GM04503 (cell line): ENCODE measurements at places on chromosomes 11 and 22.

DNA sequence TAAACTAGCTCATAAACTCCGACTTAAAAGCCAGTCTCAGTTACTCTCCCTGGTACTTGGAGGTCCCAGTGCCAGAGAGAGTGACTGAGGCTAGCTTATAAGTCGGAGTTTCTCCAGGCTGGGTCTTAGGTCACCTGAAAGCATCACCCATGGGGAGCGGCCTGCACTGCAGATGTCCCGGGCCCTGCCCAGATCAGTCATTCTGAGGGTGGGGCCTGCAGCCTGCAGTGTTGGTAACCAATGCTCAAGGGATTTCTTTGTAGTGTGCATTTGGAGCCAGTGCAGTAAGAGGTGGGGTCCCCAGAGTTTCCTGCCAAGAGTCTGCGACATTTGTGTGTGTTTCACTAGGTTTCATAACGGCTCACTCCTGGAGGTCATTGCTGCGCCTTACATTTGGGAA lies 14.8 kb downstream of the TAB1 start:
- DNase-seq = no peak

- DNase-seq = peak; percentile 45
Observed at GRCh38 chr11:67288452-67289225, 464 bp upstream of the ANKRD13D start.

DNA sequence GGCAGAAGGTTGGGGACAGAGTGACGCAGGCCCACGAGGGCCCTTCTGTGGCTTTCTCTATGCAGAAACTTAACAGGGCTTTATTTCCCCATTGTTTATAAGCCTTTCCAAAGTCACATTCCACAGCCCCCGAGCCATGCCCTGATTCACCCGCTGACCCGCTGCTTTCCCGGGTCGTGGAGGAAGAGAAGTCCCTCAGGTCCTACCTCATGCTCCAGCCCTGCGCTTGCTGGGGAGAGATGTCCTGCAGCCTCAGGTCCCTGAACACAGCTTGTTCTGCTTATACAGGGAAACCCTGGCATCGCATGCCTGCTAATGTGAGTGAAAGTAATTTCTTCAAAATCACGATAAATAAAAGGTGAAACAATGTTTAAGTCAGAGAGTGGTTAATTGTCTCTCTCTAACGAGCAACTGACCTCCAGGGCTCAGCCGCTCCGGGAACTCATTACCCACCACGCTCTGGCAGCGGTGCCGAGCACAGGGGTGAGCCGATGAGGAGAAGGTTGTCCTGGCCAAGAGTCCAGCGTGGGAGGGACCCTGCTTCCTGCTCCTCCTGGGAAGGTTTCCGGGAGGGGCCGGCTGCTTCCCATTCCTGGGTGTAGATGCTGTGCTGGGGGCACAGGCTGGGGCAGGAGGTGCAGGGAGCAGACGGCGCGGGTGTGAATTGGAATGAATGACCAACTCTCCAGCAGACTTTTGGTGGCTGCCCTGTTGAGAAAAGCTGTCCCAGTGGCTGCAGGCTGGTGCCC lies 595.2 kb downstream of the BRD1 start:
- no peak for DNase-seq

GRCh38 chr22:38436629-38437395 lies 18.2 kb downstream of the KCNJ4 start:
- DNase-seq = no peak

DNA sequence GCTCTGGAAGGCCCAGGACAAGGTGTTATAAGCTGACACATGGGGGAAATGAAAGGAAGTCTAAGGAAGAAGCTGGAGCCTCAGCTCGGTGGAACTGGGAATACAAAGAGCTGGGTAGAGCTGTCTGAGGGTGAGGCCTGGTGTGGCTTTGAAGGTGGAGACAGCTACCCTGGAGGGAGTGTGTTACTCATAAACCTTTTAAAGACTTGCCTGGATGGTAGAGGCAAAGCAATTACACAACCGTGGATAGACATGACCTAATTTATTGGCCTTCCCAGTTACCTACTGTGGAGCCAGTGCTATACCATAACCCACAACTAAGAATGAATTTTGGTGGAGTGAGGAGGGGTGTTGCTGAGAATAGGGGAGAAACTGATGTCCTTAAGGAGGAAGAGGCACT lies 22.6 kb downstream of the EXPH5 start:
- no peak for DNase-seq

DNA sequence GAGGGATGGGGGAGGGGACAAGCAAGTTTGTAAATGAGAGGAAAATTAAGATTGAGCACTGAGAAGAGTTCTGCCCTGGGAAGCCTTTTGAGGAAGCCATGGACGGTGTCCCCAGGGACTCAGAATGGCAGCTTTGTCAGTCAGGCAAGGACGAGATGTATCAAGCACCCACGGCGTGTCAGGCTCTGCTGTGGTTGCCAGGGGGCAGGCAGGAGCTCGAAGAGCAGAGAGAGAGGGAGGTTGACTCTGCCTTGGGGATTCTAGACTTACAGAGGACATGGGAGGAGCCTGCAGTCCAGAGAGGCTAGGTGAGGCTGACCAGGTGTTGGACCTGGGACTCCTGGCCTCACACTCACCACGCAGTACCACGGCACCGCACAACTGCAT lies 29.1 kb upstream of the SYT7 start:
- no peak for DNase-seq

GRCh38 chr11:65558002-65558929 lies at the start of gene LTBP3:
Gene LTBP3 (minus strand): TSS chr11:65558359. CDS start chr11:65557959, 400 bp downstream.
- no peak for DNase-seq

DNA sequence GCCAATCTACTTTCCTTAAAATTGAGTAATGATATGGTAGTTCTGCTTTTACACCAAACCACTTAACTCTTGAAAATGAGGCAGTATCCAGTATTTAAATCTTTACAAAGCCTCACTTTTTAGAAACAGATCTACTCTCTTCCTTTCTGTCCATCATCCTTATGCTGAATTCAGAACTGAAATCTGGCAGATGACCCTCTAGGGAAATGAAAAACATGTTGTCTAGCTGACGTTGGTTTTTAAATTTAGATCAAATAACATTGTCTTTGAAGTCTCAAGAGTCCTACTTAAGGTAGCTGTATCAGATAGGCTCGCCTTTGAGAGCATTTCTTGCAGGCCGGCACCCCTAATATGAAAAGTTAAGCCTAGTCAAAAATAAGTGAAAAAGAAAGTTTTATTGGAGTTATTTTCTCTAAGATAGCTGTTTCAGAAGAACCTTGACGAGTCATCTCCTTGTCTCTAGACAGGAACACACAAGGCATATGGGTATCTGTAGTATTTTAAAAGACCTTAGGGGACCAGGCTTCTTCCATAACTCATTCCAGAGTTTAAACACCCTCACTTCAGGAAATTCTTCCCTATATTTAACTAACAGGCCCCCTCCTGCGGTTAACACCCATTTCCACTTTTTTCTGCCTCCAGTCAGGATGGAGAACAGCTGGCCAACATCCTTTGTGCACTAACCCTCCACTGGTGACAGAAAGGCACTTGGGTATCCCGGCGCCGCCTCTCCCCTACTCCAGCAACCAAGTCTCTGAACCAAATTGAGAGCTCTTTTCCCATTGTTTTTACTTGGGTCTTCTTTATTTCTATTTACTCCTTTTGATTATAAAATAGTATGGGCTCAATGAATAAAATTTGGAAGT lies 81.2 kb downstream of the WNT11 start:
- DNase-seq = no peak

- no peak for DNase-seq
Observed at GRCh38 chr11:77392842-77393241, 81.1 kb downstream of the PAK1 start.

GRCh38 chr11:48081151-48082010 lies 101.0 kb downstream of the PTPRJ start:
- DNase-seq = peak; percentile 64

- DNase-seq = peak; percentile 42
Observed at GRCh38 chr11:46120346-46121300, 631 bp downstream of the PHF21A start.

GRCh38 chr11:91421641-91422040 lies 803.0 kb upstream of the FAT3 start:
- DNase-seq = no peak

DNA sequence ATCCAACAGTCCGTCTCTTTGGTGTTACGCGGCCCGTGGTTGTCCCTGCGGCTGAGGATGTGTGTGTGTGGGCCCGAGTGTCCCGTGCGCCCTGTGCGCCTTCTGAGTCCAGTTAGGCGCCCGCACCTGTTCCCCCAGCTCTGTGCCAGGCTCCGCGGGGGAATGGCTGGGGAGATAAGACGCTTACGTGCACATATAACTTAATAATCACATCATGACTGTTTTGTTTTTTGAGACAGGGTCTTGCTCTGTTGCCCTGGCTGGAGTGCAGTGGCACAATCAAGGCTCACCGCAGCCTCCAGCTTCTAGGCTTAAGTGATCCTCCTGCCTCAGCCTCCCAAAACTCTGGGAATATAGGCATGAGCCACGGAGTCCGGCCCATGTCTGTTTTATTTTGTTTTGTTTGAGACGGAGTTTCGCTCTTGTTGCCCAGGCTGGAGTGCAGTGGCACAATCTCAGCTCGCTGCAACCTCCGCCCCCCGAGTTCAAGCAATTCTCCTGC lies 817 bp downstream of the ARL2 start:
- no peak for DNase-seq

DNA sequence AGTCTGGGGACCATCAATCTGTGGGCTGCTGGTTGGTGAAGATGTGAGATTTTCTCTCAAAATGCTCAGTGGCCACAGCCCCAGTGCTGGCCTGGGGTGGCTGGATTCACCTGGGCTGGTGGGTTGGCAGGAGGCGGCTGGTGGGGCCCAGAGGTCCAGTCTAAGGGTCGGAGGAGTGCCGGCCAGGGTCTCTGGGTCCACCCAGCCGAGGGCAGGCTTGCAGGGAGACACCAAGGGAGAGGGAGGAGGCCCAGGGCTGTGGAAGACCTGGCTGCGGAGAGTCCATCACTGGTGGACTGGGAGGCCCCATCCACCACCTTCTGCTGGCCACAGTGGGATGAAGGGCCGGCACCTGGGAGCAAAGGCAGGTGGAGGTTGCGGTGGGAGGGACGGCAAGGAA lies 582 bp upstream of the SHANK3 start:
- DNase-seq = no peak

- no peak for DNase-seq
Observed at GRCh38 chr11:115930886-115931547, 426.8 kb upstream of the CADM1 start.

DNA sequence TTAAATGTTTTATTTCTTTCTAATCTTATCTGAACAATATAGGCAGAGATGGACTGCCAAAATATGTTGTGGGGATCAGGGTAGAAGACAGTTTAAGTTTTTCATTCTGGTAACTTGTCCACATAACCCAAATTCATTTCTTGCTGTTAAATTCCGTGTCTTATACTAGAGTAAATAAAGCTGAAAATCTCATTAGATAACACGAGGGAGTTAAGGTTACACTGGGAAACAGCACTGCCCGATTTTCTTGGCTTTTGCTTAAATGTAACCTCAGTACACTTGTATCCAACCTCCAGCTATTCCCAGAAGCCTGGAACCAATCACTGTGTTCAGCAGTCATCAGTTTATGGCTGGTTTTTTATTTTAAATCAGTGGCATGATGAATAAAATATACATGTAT lies 48.2 kb downstream of the MICAL3 start:
- DNase-seq = no peak

- no peak for DNase-seq
Observed at GRCh38 chr11:70872955-70873735, 379.2 kb downstream of the SHANK2 start.

DNA sequence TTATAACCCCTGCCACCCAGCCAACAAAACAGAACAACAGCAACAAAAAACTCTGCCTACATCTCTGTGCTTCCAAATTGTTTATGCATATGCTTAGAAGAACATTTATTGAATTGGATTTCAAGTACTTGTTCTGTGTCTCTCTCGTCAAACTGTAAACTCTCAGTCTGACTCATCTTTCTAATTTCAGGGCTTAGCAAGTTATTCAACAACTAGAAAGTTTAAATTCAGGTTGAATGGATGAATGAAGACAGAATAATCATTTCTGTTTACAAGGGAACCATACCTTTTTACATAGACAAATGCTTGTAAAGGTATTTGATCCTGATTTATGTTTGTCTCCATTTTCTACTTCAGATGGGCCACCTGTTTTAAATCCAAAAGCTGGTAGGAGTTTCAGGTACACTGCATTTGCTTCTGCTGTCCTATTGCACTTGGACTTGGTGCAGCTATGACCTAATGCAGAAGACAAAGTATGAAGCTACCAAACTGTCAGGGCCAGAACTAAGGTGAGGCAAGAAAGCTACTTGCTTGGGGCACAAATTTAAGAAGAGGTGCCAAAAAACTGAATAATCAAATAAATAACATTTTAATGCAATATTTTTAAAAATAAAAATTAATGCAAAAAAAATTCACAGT lies 1.6 kb upstream of the FBXO3 start:
- DNase-seq = no peak

- no peak for DNase-seq
Observed at GRCh38 chr11:121651257-121651605, 198.5 kb upstream of the SORL1-AS1 start.

DNA sequence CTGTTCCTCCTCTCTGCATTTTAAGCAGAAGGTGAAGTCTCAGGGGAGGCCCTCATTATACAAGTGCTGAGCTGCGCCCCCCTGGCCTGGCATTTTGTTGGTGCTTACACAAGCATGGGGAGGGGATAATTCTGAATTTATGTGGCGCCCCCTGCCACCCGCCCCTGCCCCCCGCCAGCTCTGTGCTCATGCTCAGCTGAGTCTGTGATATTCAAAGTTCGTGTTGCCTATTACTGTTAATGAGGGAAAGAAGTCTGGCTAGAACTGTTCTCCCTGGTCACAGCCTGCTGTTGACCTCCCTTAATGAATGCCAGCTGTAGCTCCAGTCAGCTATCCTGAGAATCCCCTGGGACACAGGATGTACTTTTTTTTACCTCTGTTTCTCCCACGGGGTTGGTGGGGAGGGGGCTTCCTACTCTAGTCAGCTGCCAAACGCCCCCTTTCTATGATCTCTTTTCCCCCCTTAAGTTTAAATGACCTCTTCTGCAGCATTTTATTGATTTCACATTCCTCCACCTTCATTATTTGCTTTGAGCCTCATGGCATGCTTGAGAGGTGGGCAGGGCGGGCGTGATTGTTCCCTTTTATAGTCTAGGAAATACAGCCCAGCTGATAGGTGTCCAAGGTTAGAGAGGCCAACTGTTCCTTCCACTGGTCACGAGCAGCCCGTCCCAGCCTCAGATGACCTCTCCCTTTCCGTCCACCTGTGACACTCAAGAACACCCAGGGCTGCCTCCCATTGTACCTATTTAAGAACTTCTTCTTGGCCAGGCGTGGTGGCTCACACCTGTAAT lies 12.2 kb downstream of the USP2 start:
- DNase-seq = no peak

- no peak for DNase-seq
Observed at GRCh38 chr11:13965337-13965736, 2.8 kb downstream of the SPON1 start.

DNA sequence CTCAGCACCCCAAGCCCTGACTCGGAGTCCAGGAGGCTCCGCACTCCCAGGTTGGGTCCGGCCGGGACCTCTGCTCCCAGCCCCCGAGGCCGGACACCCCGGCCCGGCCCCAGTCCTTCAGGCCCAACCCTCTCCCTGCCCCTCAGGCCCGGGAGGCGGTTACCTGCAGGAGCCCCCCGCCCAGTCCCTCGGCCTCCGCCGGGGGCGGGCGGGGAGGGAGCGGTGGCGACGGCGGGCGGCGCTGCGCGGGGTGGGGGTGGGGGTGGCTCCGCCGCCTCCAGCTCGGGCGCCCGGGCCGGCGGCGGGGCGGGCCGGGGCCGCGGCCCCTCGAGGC lies 310 bp downstream of the TCF20 start:
- no peak for DNase-seq

GRCh38 chr11:101765932-101766331 lies 148.9 kb upstream of the CEP126 start:
- no peak for DNase-seq

- DNase-seq = no peak
Observed at GRCh38 chr11:10785146-10785474, 23.6 kb downstream of the EIF4G2 start.
